ENCODE measurements at places on chromosomes 3 and 15.

- DNase-seq, result no peak
Observed at GRCh38 chr3:190178779-190179178, 58.1 kb upstream of the P3H2 start.

- DNase-seq, result peak; percentile 32
Observed at GRCh38 chr15:52730173-52730572, 51.0 kb upstream of the ATOSA start.

GRCh38 chr3:122929188-122930062, 98.1 kb downstream of the SEMA5B start:
- DNase-seq, result no peak

DNA sequence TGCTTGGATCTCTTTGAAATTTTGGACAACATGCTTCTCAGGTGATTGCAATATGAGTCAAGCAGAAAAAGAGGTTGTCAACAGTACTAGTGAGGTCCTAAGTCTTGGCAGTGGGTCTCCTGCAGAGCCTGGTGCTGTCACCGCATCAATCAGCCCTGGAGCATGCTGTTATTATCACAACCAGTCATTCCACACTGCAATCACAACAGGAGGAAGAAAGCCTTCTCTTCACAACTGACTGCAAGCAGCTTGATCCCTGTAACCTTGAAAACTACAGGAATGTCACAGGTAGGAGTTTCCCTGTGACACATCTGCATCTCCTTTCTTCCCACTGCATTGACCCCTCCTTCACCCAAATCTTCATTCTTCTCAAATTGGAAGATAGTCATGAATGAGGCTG, 451.1 kb upstream of the ATP11B start:
- no peak for DNase-seq

GRCh38 chr15:20356444-20356910, 185.1 kb downstream of the GOLGA6L6 start:
- DNase-seq, result peak; percentile 84

- DNase-seq, result no peak
Observed at GRCh38 chr15:37102305-37103162, 2.2 kb upstream of the MEIS2 start.

- no peak for DNase-seq
Observed at GRCh38 chr3:48743773-48744172, 26.8 kb upstream of the IP6K2 start.

- DNase-seq, result no peak
Observed at GRCh38 chr3:11563865-11564185, 79.9 kb downstream of the VGLL4 start.

DNA sequence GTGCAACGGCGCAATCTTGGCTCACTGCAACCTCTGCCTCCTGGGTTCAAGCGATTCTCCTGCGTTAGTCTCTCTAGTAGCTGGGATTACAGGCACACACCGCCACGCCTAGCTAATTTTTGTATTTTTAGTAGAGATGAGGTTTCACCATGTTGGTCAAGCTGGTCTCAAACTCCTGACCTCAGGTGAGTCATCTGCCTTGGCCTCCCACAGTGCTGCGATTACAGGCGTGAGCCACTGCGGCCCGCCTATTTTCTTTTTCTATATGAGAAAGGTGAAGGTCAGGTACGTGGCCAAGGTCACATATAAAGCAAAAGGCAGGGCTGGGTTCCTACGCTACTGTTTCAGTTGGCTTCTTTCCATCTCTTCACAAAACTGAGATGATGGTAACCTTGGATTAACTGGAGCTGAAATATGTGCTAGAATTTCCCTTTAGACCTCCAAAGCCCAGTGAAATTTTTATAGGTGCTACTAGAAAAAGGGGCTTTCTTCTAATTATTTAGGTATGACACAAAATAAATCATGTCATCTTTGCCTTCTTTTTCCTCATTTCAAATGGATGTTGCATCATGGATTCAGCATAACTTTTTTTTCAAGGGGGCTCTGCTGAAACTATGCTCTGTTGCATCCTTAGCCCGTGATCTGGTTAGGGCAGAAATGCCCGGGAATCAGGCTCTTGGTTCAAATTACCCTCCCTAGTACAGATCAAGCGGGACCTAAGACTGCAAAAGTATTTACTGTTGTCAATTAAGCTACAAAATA, 68.5 kb downstream of the MYO1E start:
- no peak for DNase-seq

DNA sequence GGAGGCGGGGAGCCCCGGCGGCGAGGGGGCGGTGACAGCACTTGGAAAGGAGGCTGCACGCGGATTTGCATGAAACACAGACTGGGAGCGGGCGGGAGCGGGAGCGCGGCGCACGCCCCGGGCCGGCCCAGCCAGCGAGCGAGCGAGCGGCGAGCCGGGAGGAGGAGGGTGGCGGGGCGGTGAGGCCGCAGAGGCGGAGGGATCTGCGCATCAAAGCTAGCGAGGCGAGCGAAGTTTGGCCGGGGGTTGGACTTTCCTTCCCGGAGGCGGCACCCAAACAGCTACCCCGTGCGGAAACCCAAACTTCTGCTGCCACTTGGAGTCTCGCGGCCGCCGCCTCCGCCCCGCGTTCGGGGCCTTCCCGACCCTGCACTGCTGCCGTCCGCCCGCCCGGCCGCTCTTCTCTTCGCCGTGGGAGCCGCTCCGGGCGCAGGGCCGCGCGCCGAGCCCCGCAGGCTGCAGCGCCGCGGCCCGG, at the start of gene SMAD3:
TSS of gene SMAD3 (plus strand) at position 72 of the 475 bp plus-strand sequence. CDS start 553 bp downstream, outside the sequence.
- DNase-seq, result peak; percentile 62

- DNase-seq, result no peak
Observed at GRCh38 chr3:45617430-45618080, 23.0 kb downstream of the LIMD1 start.

- DNase-seq, result no peak
Observed at GRCh38 chr3:55875113-55875512, 388.0 kb upstream of the WNT5A start.

GRCh38 chr15:78620527-78621421, at the start of gene CHRNA3:
Gene CHRNA3 (minus strand): TSS chr15:78620996. CDS start chr15:78620794, 202 bp downstream.
- DNase-seq, result no peak

DNA sequence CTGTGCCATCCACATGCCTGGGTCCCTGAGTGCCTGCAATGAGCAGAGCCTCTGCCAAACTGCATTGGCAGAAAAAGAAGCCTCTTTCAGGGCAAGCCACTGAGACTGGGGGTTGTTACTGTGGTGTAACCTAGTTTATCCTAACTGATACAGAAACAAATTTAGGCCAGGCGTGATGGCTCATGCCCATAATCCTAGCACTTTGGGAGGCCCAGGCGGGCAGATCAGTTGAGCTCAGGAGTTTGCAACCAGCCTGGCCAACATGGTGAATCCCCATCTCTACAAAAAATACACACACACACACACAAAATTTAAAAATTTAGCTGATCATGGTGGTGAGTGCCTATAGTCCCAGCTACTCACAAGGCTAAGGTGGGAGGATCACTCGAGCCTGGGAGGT, 221.6 kb downstream of the TBC1D2B start:
- DNase-seq, result no peak

- DNase-seq, result no peak
Observed at GRCh38 chr15:25776071-25776746, 86.9 kb downstream of the ATP10A start.

DNA sequence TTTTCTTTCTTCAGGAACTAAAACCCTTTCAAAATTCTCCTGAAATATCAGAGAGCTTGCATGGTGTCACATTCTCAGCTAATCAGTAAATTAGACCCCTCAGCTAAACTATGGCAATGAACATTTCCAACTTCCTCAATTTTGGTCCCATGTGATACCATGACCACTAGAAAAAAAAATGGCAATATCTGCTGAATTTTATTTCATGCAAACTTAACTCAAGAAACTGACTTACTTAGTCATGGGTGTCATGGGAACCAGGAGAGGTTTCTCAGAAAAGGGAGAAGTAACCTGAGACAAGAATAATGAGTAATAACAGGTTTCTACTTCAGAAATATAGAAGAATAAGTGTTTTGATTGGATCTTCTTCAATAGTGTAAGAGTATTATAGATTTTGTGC, 784.6 kb upstream of the ALCAM start:
- no peak for DNase-seq
